ENCODE measurements at places on chromosomes 2 and 18. TPM values are rescaled to one million over a fixed set of nuclear protein-coding genes. Genes with fewer than 3 reads are reported as not detected.

The ANKRD62 gene
- not detected for total RNA-seq

The C2orf15 gene
- total RNA-seq: 5.5 TPM

The FHOD3 gene
- 10.5 TPM for total RNA-seq

The POMC gene
- 2.2 TPM for total RNA-seq

The GREB1 gene
- total RNA-seq: 41.7 TPM

The SNRPD1 gene
- total RNA-seq: 184 TPM

The CENPA gene
- total RNA-seq: 30.9 TPM

The SERPINB12 gene
- total RNA-seq: not detected

The KCNE4 gene
- total RNA-seq: not detected

The KLHL41 gene
- not detected for total RNA-seq

The MTX2 gene
- total RNA-seq: 32.9 TPM

The NEB gene
- total RNA-seq: 2.6 TPM

The MSTN gene
- not detected for total RNA-seq

The PAX8 gene
- not detected for total RNA-seq

The ALKAL2 gene
- total RNA-seq: 10.4 TPM

The LRRC30 gene
- total RNA-seq: not detected

The UGT1A9 gene
- total RNA-seq: not detected

The UPP2 gene
- not detected for total RNA-seq

The SCYGR3 gene
- total RNA-seq: not detected

The CRYBA2 gene
- total RNA-seq: not detected

The CERKL gene
- not detected for total RNA-seq

The TTC39C gene
- 78.6 TPM for total RNA-seq

The CFC1 gene
- 0.31 TPM for total RNA-seq

The POTEC gene
- total RNA-seq: 0.07 TPM

The C2orf72 gene
- total RNA-seq: 1.1 TPM

The ACMSD gene
- not detected for total RNA-seq

The CBLN2 gene
- not detected for total RNA-seq

The ACSL3 gene
- total RNA-seq: 98.1 TPM

The CCDC93 gene
- 16.9 TPM for total RNA-seq

The IL36RN gene
- total RNA-seq: not detected

Measured in H1 (cell line).